ENCODE measurements at places on chromosomes 4 and X.

DNA sequence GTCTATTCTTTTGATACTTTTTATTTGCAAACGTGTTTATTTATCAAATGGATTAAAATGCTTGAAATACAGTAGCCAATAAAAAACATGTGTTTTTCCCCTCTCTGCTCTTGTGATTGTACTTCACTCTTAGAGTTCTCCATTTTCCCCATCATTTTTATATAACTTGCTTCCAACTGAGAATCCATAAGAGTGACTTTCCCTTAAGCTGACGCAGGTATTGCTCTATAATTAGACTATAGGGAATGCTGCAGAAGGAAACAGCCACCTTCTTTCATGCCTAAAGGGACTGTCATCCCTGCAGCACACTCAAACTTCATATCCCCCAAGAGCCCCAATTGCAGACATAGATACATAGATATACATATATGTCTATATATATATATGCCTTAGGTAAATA, 456.9 kb downstream of the ADGRL3 start:
- no peak for DNase-seq

GRCh38 chr4:184406958-184407391, 67.4 kb downstream of the IRF2 start:
- DNase-seq, result no peak

DNA sequence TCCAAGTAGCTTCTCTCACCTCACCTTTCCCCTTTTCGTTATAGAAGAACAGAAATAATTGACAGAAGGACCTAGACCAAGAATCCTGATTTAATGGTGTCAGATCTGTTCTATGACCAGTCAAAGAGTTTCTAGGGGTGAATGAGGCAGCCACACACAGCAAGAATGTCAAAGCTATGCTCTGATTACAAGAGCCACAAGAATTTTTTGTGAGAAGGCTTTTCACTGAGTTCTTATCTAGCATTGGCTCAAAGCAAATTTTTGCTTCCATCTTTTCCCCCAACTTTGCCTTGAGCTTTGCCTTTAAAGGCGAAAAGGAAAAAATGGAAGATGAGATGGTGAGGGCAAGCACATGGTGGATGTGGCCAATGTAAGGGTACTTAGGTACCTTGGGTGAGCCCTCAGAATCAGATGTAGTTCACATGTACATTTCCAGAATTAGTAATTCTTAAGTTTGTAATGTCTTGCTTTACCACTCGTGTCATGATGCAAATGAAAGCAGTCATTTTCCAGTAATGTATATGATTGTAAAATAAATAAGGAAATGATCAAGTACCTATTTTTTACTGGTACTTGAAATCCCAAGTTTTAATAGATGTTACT, 23.5 kb downstream of the FMR1 start:
- no peak for DNase-seq

DNA sequence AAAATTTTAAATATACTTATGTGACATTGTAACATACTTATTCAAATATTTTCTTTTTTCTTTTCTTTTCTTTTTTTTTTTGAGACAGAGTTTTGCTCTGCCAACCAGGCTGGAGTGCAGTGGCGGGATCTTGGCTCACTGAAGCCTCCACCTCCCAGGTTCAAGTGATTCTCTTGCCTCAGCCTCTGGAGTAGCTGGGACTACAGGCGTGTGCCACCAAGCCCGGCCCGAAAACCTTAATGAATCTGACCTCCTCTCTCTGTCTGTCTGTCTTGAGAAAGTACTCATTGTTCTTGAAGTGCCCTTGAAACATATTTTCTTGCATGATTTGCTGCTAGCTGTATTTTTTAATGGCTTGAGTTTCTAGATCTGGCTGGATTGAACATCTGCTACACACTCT, 136.8 kb downstream of the ANAPC4 start:
- no peak for DNase-seq

DNA sequence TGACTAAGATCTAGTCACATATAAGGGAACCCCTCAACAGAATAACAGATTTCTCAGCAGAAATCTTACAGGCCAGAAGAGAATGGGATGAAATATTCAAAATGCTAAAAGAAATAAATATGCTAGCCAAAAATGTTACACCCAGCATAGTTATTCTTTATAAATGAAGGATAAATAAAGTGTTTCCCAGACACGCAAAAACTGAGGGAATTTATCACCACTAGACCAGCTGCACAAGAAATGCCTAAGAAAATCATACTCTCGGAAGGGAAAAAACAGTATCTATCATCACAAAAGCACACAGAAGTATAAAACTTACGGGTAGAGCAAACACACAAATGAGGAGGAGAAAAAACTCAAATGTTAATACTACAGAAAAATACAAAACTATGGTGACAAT, 162.1 kb downstream of the HHIP start:
- DNase-seq, result no peak

DNA sequence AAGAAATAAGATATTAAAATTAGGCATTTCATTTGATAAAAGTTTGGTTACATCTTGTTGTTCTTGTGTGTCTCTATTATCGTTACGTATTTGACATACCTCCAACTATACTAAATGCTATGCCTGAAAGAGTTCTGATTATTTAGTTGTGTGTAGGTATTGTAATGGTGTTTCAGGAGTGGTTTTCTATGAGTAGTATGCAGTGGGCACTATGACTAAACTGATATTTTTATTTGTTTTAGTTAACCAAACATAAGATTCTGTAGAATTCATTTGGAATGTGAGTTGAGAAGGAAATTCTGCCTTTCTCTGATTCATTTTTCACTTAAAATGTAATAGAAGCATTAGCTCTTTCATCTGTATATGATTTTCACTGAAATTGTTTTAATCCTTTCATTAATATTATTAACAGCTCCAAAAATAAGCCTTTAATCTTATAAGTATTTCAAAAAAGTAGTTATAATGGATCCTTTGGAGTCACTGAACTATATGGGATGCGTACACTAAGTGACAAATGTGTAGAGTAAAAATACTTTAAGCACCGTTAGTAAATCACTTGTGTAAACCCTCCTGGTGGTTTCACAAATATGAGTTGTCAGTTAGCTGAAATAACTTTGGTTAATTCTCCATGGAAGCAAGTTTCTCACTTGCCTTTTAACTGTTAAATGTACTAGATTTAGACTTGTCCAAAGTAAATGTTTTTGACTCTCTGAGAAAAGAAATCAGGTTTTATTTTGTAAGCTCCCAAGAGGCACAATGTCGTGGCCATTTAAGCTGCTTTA, 388.7 kb downstream of the ADGRL3 start:
- no peak for DNase-seq

GRCh38 chrX:136417806-136418205, 69.9 kb upstream of the BRS3 start:
- DNase-seq, result no peak

GRCh38 chrX:69238114-69238886, 73.0 kb upstream of the PJA1 start:
- no peak for DNase-seq

- DNase-seq, result no peak
Measured at GRCh38 chrX:87299563-87300160, 217.9 kb upstream of the KLHL4 start.

DNA sequence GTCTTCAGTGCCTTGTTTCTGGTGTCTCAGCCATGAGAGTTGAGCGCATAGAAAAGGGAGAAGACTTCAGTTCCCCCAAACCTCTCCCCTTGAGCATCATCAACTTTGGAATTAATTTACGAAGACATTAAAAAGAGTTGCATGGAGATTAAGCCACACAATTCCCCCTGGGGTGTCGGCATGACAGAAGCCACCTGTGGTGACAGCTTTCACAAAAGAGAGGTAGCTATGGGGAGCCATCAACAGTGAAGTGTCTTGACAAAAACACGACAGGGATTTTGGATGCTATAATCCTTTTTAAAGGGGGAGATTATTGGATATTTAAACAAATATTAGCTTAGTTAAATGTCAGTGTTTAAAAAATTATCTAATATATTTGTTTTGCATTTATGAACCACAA, 307.6 kb downstream of the LDB2 start:
- no peak for DNase-seq

GRCh38 chrX:15475021-15475420, 18.1 kb downstream of the PIR start:
- DNase-seq, result no peak

- no peak for DNase-seq
Measured at GRCh38 chr4:168731006-168731636, 234.3 kb downstream of the PALLD start.

- no peak for DNase-seq
Measured at GRCh38 chrX:127124871-127125270, 305.3 kb downstream of the PRR32 start.

GRCh38 chr4:73817341-73817740, 19.1 kb upstream of the CXCL6 start:
- no peak for DNase-seq

GRCh38 chr4:38008571-38009021, 48.4 kb downstream of the PTTG2 start:
- DNase-seq, result no peak

DNA sequence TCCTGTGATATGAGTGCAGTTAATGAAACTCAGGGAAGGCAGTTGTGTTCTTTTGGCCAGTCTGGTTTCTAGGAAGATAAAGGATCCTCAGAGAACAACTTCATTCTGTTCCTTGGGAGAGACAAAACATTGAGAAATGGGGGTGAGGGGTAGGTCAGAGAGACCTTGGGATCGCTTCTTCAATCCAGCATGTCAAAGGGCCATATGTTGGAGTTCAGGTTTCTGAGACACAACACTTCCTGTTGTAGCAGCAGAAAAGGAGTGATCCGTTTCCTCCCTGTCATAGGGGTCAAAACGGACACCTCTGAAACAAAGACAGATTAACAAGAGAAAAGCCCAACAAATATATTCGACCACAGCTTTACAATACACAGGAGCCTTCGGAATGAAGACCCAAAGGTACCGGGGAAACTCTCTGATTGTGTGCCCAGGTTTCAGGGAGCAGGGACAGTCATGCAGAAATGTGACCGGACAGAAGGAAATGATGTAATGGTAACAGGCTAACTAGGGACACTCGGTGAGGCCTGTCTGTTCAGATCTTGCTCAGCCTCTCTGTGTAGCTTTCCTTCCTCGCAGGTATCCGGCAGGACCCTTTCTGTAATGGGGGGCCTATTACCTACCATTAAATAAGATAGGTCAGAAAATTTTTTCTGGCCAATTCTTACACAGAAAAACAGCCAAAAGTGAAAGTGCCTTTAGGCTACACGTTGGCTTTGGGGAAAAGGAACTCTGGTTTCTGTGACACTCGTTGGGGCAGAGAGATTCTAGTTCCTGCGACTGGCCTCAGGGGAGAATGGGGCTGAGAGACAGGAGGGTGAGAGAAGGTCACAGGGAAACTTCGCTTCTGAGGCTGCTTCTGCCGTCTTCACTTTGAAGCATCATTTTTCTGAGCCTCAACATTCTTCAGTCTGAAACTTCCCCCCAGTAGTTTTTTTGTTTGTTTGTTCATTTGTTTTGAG, 103.3 kb upstream of the TLR3 start:
- DNase-seq, result no peak

DNA sequence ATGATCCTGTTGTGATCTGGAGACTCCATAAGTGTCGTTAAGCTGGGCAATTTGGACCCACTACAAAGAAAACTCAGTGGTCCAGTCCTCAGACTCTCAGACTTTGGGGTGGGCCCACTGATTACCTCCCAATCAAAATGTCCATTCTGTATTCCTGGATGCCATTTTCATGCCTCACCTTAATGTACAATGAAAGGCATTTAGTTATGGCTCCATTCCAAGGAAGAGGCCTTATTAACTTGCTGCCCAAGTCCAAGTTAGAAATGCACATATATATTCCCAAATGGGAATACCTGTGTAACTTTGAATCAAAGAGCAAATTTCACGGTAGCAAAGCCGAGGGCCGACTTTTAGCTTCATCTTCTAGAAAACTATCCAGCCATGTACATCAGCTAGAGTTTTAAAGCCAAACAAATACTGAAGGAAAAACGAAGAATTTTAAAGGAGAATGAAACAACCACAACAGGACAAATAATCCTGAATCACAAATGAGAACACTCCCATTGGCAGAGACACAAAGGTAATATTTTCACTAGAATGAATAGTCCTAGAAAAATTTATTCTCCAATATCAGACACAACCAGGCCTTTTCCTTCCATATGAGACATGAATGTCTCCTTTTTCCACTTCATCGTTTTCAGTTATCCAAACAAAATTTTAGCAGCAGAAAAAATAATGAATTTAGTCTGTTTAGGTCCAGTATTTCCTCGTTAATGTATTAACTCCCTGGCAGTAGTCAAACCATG, 63.7 kb upstream of the HHIP start:
- DNase-seq, result no peak

DNA sequence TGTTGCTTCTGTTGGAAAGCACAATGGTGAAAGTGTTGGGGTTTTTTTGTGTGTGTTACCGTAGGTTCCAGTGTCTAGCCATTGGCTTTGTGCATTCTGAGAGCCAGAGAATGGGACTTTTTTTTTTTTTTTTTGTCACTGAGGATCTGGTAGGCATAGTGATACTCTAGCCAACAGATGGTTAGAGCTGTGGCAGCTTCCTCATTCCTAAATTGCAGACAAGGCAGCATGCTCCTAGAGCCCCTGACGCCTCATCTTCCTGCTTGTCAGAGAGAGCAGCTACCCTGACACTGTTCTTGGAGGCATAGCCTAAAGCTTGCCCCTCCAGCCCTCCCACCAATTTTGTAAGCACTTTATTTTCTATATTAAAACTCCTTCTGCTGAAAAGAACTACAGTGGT, 27.0 kb downstream of the ARHGEF9 start:
- DNase-seq, result no peak

GRCh38 chrX:22424122-22424915, 151.6 kb downstream of the CBLL2 start:
- DNase-seq, result no peak

DNA sequence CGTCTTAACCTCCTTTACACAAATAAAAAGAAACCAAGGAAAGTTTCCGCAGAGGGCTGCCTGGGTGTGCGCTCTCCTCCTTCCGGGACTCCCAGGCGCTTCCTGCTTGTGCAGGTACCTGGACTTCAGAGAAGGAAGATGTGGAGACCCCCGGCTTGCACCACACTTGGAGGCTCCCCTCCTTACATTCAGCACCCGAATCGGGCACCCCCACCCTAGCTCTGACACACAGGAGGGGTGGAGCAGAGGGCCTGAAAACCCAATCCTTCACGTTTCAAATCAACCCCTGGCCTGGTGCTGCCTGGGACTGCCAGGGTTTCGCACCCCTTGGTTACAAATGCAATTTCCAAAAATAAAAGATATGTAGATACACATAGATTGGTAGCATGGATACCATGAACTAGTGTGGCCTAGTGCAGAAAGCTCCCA, 3.1 kb downstream of the NKX3-2 start:
- DNase-seq, result no peak

GRCh38 chrX:24243188-24243587, 70.7 kb downstream of the SUPT20HL2 start:
- DNase-seq, result no peak
